ENCODE measurements at places on chromosomes 5 and 9.

- DNase-seq: no peak
These were observed 21.4 kb upstream of the LTC4S start for GRCh38 chr5:179772351-179772750.

DNA sequence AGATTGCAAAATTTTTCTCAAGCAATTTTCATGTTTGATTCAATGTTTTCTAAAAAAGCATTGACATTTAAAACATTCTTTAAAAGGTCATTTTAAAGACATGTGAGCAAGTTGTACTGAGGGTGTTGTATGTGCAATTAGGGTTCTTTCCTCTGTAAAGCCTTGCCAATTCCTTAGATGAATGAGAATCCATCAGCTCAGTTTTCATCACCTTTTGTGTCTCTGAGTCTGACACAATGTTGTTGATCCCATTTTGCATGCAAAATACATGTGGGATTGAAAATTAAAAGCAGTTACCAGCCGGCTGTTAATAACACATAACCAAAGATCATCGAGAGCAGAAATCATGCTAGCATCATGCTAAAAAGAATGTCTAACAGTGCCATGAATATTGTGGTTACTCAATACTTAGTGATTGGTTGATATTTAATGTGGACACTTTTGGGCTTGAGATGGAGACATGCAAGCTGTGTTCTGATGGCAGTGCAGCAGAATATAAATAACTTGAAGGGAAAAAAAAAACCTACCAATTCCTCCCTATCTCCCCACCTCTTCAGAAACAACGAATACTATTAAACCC, 57.7 kb downstream of the FGF10 start:
- DNase-seq: no peak

GRCh38 chr5:95262933-95263660, 21.8 kb downstream of the MCTP1 start:
- no peak for DNase-seq

- DNase-seq: no peak
These were observed 29.3 kb upstream of the LVRN start for GRCh38 chr5:115932991-115933390.

DNA sequence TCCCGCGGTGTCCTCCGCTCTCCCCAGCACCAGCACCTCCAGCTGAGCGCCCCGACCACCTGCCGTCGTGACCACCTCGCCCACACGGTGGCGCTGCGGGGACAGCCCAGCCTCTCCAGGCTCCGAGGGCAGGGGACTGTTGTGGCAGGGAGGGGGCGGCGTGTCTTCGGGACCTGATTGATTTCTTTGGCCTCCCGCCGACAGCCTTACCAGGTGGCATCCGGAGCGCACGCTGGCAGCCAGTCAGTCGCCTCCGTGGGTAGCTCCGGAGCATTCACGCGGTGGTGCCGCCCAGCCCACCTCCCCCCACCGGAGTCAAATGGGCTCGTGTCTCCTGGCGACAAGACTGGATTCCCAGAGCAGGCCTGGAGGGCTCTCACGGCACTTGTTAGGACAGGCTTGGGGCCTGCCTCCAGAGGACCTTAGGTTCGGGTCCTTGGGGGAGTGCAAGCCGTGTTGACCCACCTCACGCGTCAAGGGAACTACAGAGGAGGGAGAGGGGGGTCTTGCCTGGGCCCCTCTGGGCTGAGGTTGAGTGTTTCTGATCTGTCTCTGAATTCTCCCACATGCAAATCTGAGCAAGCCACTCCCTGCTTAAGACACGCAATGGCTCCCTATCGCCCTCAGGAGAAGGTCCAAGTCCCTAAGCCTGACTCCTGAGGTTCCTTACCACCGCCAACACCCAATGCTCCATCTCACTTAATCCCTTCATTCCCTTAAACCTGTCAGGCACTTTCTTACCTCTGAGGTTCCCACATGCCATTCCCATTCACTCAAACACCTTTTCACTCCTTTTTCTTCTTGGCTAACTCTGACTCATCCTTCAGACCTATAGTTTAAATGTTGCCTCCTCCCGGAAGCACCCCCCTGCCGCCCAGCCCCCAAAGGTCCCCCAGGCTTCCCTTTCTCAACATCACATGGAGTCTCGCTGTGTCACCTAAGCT, 51.2 kb upstream of the GGTA1 start:
- peak; percentile 51 for DNase-seq

- no peak for DNase-seq
These were observed 17.2 kb upstream of the ADAMTSL1 start for GRCh38 chr9:18456624-18457237.

DNA sequence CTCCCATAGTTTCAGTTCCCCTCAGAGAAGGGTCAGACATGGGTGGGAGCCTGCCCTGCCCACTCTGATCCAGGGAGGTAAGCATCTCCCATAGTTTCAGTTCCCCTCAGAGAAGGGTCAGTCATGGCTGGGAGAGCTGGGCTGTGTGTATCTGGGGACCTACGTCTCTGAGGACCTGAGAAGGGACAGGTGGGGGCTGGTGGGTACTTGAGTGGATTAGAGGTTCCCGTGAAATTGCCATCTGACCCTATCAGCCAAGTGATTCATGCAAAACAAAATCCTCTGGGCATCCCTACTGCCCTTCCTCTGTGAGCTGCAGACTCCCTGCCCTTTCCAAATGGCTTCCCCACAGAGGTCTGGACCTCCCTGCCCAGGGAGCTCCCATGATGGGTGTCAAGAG, 3.9 kb downstream of the ENHO start:
- no peak for DNase-seq

- no peak for DNase-seq
These were observed 135.9 kb downstream of the ZSWIM6 start for GRCh38 chr5:61467766-61468482.

DNA sequence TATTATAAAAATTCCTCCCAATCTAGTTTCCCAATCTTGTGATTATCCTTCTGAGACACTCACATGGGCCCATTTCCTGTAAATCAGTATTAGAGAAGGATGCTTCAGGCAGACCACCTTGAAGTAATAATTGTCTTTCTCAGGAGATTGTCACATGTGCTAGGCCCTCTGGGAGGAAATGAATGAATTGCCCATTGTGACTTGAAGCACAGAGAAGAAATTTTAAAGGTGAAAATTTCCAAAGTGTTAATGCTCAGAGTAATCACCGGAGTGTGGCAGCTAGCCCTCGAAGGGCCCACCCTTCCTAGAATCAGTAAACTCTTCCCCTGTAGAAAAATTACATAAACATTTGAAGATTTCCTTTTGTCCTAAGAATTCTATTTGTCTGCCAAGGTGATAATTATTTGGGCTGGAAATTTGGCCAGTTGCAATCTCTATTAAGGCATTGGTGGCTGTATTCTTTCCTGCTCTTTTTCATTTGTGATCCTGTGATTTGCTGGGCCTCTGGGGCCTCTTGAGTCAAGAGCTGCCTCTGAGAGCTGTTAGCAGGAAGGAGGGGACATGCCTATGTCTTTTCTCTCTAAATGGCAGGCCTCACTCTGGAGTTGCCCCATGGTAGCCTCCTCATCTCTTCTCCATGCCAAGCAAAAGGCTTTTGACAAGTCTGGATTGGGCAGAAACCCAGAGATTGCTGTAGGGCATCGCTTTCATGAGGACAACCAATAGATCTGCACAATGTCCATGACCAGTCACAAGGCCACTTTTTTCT, 371.5 kb upstream of the ACTBL2 start:
- DNase-seq: no peak

DNA sequence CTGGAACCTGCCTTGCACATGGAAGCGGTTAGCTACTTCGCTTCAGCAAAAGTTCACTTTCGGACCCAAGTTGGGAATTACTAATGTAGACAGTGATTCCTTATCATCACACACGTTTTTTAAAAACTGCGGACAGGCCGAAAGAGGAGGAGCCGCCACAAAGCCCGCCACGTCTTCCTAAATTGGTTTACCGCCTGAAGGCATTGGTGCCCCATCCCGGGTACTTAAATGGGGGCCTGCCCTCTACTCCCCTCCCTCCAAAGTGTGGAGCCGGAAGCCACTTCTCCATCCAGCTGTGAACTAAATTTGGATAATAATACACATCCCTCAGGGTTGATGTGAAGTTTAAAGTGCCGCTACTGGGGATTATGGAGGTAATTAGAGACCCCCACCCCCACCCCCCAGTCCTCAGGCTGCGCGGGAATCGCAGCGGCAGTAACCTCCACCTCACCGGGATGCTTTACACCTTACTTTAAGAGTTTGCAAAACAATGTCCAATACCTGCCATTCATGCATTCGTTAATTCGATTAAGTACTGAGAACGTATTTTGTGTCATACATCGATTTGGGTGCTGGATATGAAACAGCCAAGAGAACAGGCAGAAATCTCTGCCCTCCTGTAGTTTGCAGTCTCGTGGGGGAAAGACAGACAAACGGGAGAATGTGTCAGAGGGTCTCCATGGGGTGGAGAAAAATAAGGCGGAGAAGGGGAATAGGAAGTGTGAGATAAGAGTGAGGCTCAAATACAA, 937 bp upstream of the MACROH2A1 start:
- no peak for DNase-seq

DNA sequence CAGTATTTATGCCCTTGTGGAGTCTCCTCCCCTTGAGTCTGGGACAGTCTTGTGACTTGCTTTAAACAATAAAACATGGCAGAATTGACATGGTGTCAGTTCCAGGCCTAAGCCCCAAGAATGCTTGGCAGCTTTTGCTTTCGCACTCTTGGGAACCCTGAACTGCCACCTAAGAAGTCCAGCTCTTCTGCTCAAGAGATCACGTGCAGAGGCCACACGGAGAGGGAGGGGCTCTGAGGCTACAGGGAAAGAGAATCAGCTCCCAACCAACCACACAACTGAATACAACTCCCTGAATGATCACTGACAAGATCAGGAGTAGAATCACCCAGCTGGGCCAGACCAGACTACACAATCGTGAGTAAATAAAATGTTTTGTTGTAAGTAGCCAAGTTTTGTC, 97.6 kb downstream of the MED27 start:
- DNase-seq: no peak

DNA sequence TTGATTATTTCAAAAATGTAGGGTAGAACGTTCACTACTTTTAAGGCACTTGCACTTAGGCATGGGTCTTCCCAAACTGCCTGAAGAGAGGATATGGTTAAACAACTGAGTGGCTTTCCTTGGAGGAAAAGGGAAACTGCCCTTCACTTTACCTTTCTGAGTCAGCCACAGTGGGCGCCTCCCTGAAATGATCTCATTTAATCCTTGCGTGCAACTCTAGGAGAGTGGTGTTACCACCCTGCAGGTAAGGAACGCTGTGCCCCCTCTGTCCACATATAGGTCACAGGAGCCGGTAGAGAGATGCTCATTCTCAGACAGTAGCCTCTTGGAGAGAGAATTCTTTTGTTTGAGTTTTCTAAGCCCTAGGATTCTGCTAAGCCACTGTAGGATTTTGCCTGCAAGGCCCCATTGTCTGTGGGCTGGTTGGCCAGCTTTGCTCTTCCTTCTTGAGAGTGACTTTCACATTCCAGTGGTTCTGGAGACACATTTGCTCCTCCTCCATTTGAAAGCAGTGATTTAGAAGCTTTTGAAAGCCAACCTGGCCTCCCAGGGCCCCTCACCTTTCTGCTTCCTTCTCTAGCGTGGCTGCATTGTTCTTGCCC, 110.3 kb upstream of the CTSL start:
- no peak for DNase-seq

GRCh38 chr5:313265-313664, 8.2 kb upstream of the AHRR start:
- DNase-seq: no peak

Measured in activated T-cell treated with anti-CD3 and anti-CD28 coated beads for 4 hours (primary cell).